ENCODE measurements at places on chromosomes 13 and 19.

- no peak for DNase-seq
Measured at GRCh38 chr13:110794209-110794608, 80.7 kb downstream of the ING1 start.

- DNase-seq = no peak
Measured at GRCh38 chr13:113220877-113221276, 11.5 kb downstream of the CUL4A start.

DNA sequence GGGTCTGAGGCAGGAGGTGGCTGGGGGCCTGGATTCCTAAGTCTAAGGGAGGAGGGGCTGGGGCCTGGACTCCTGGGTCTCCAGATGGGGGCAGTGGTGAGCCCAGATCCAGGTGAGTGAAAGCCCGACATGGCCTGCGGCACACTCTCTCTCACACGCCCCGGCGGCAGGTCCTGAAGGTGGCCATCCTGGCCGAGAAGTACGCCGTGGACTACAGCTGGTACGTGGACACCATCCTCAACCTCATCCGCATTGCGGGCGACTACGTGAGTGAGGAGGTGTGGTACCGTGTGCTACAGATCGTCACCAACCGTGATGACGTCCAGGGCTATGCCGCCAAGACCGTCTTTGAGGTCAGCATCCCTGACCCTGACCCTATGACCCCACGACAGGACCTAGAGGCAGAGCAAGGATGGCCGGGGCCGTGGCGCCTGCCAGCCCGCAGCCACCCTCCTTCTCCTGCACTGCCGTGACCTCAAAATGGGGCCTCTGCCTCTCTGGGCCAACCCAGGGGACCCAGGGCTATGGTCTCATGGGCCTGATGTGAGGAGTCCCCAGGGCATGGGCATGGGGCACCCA, 13.2 kb downstream of the FUZ start:
- DNase-seq = no peak

DNA sequence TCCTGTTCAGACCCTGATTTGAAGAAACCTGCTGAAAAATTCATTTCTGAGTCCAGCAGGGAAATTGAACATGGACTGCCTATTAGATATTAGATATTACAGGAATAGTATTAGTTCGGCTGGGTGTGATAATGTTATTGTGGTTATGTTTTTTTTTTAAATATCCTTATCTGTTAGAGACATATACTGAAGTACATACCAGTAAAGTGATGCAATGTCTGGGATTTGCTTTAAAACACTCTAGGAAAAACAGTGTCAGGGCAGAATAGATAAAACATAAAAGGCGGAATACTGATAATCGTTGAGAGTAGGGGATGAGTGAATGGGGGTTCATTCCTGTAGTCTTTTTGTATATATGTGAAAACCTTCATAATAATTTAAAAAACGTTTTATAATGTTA, 28.7 kb upstream of the AMER2 start:
- no peak for DNase-seq

GRCh38 chr13:26074706-26075105, 22.9 kb upstream of the SHISA2 start:
- no peak for DNase-seq

- no peak for DNase-seq
Measured at GRCh38 chr13:27034678-27035111, 136.9 kb downstream of the USP12 start.

DNA sequence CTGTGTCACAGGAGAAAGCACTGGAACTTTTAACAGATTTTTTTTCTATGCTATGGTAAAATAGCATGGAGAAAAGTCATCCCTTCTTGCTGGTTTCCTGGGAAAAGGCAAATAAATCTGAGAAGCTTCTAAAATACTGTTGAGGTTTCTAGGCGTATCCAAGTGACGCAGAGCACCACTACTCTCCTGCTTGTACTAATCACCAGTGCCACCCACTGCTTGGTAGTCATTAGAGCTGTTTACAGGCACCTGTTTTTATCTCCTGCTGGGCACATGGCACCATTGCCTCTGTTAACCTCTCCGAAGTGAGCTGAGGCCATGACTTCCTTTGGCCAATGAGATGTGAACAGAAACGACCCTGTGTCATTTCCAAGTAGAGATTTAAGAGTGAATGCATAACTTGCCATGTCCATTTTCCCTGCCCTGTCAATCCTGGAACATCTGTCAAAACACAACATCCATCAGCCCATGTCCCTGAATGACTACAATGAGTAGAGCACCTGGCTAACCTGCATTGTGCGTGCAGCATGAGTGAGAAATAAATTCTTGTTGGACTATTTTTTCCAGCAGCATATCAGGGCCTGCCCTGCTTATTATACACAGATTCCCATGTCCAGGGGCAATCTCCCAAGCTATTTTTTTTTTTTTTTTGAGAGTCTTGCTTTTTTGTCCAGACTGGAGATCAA, 17.3 kb upstream of the OXGR1 start:
- DNase-seq = no peak

DNA sequence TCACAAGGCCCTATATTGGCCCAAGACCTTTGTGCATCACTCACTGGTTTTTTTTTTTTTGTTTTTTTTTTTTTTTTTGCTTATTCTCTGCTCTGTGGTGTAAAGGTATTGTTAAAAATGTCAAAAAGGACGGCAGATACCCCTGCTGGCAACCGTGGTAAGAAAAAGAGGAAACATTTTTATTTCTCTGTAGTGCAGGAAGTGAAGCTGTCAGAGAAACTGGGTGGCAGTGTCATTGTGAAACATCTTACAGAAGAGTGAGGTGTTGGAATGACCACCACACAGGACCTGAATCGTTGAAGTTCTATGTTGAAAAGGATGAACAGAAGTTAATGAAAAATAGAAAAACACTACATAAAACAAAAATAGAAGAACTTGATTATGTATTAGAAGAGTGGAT, 346.4 kb downstream of the FGF9 start:
- no peak for DNase-seq

DNA sequence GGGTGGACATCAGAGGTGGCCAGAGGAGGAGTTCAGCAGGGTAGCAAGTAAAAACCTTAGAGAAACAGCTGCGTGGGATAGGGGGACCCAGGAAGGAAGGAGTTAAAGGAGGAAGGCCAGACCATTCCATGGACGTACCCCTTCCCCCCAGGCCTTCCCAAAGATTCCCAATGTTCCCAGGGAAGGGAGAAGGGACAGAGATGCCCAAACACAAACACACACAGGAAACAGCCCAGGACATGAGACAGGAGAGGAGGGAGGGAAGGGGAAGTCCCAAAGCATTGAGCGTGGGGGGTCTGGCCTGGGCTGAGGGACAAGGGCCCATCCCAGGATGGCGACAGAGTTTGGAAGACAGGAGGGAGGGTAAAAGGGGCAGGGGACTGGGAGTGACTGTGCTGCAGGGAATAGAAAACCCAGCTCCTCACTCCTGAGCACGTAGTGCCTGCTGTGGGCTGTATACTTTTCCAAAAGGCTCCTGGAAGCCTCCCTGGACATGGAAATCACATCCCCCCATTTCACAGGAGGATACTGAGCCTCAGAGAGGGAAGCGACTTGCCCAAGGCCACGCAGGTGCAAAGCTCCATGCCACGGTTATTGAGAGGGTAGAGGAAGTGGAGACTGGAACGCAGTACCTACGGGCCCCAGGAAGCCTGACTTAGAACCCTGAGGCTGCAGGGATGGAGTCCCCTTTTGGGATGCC, 1.1 kb downstream of the SYDE1 start:
- no peak for DNase-seq

DNA sequence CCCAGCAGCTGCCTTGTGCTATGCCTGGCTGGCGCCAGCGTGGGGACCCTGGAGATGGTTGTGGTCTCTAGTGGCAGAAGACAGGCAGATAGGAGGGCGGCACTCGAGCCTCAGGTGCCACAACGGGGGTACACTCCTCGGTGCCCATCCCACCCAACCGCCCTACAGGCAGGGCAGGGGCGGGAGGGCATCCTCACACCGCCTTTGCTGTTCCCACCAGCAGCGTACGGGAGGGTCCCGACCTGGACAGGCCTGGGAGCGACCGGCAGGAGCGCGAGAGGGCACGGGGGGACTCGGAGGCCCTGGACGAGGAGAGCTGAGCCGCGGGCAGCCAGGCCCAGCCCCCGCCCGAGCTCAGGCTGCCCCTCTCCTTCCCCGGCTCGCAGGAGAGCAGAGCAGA, 16.6 kb downstream of the PLIN4 start:
- DNase-seq = no peak

DNA sequence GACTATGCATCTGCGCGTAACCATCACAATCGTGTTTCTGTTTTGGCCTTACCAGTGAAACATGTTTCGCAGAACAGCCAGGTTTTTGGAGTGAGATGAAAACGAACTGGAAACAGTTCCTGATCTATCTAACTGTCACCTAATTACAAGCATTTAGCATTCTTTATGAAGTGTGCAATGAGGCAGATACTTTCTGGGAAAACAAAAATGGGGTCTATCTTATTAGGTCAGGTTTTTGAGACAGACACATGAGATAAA, 182.8 kb downstream of the LMO7 start:
- DNase-seq = no peak

GRCh38 chr19:57103573-57104277, 16.1 kb upstream of the USP29 start:
- DNase-seq = peak; percentile 65

DNA sequence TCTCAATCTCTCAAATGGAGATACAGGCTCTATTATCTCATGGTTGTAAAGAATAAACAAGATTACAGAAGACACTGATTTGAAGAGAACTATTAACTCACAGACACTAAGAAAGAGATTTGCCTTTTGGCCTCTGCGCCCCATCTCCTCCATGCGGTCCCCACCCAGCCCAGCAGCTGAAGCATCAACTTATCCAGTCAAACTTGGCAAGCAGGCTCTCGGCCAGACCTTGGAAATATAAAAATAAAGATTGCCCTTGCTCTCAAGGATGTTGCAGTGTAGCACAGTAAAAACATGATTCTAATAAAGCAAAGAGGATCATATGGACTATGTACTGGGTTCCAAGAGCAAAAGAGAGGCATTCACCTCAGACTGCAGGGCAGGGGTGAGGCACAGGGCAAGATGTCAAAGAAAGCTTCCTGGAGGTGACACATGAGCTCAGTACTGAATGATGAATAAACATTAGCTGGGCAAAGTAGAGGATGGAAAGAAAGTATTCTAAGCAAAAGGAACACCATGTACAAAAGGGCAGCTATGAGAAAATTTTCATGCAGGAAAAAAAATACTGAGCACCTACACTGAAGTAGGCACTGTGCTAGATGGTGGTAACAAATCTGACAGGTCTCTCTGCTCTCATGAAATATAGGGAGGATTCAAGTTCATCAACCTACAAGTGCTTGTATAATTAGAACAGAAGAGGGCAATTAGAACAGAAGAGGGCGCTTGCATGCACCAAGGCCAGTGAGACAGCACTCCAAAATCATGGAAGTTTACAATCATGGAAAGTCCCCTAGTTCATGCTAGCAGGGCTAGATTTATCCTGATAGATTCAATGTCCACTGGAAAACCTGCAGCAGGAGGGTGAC, 85.0 kb downstream of the SACS start:
- DNase-seq = no peak

- DNase-seq = no peak
Measured at GRCh38 chr13:30698488-30699005, 36.8 kb upstream of the ALOX5AP start.

DNA sequence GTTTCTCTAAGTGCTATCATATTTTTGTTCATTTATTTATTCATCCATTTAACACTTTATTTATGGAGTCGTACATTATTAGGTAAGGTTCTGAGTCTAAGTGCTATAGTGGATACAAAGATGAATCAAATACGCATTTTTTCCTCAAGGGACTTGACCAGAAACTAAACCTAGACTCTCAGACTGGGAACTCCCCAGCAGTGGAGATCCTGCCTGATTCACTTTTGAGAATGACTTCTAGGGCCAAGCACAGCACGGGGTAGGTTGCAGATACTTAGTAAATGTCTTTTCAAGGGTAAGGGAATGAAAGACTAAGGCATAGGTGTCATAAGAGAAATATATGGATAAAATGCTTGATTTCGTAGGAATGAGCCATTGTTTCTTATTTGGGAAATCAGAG, 7.2 kb downstream of the DNAJC15 start:
- DNase-seq = no peak

DNA sequence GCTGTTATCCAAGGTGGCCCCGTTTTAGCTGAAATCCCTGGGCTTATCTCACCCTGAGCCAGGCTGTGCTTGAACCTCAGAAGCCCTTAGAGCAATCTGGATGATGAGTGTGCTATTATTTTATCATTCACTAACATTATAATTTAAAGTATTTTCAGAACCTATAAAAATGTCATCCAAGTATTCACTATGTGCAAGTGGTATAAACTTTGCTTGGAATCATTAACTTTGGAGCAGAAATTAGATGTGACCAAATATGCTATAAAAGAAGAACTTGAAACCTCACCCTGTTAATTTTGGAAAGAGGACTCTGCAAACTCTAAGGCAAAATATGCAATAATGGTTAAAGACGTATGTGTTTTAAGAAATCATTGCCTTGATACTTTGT, 147.5 kb downstream of the USP12 start:
- DNase-seq = no peak

- DNase-seq = peak; percentile 58
Measured at GRCh38 chr19:10420444-10421239, at the start of gene PDE4A. Gene PDE4A, plus strand, starts transcription at chr19:10420538. Its CDS starts 227 bp downstream, at chr19:10420765.

All from CD4-positive, alpha-beta T cell treated with Interleukin-4 for 1 hour (primary cell).